ENCODE measurements at places on chromosomes 16 and 17. TPM values are rescaled to one million over a fixed set of nuclear protein-coding genes. Genes with fewer than 3 reads are reported as not detected.

CTRB1 gene
- total RNA-seq, result not detected

KRT15 gene
- 2.8 TPM for total RNA-seq

NLE1 gene
- total RNA-seq, result 32.9 TPM

RRN3 gene
- total RNA-seq, result 19.9 TPM

CA5A gene
- total RNA-seq, result not detected

PRSS36 gene
- total RNA-seq, result 1.1 TPM

USP10 gene
- 50.8 TPM for total RNA-seq

RPL19 gene
- 1,704 TPM for total RNA-seq

KRT9 gene
- not detected for total RNA-seq

TPSB2 gene
- total RNA-seq, result not detected

OSGIN1 gene
- 1.6 TPM for total RNA-seq

CCT6B gene
- 0.38 TPM for total RNA-seq

CWC25 gene
- total RNA-seq, result 6.2 TPM

KRT31 gene
- total RNA-seq, result not detected

KRT33A gene
- total RNA-seq, result not detected

TBC1D3C gene
- total RNA-seq, result 2.7 TPM

ACSM3 gene
- total RNA-seq, result 2.9 TPM

KRTAP9-2 gene
- total RNA-seq, result not detected
